ENCODE measurements at places on chromosomes 13 and 19.

GRCh38 chr13:35475212-35475959 is 1.1 kb downstream of the MAB21L1 start:
- peak; percentile 8 for DNase-seq

DNA sequence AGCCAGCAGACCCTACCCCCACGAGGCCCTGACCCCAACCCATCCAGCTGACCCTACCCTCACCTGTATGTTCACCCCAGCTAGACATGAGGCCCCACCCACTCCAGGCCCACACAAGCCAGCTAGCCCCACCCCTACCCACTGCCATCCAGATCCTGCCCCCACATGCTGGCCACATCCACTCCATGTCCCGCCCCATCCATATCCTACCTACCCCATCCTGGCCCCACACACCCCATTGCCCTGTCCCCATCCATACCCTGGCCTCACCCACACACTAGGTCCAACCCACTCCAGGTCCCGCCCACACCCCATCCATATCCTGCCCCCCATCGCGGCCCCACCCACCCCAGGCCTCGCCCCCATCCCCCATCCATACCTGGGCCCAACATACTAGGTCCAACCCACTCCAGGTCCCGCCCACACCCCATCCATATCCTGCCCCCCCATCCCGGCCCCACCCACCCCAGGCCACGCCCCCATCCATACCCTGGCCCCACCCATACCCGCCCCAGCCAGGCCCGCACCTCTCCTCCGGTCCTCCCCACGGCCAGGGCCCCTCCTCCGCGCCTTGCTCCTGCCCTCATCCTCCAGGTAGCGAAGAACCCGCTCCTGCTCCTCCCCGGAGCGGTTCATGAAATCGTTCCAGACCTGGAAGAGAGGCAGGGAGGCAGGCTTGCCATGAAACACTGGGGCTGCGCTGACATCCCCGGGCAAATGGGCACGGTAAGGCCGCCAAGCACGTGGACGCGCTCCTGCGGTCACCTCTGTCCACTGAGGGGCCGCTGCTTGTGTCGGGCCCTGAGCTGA is 7.2 kb downstream of the RNU6-9 start:
- DNase-seq = no peak

GRCh38 chr19:3167533-3168272 is 10.9 kb upstream of the S1PR4 start:
- DNase-seq = no peak

DNA sequence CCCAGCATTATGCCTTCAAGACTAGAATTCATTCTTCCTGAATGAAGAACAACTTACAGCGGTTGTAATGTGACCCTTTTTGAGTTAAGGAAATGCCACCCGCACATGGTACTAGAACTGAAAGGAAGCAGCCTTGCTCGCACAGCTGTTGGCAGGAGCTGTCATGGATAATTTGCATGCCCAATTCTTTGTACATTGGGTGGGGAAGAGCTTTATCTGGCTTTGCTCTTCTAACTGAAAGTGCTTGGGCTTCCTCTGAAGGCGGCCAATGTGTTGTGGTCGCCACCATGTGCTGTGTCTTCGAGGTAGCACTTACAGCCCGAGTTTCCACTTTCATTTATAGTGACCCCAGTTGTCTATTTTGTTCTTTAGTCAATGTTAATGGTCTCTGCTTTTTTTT is 3.4 kb downstream of the CCNE1 start:
- peak; percentile 46 for DNase-seq

GRCh38 chr13:85266771-85267170 is 532.4 kb downstream of the SLITRK6 start:
- no peak for DNase-seq

DNA sequence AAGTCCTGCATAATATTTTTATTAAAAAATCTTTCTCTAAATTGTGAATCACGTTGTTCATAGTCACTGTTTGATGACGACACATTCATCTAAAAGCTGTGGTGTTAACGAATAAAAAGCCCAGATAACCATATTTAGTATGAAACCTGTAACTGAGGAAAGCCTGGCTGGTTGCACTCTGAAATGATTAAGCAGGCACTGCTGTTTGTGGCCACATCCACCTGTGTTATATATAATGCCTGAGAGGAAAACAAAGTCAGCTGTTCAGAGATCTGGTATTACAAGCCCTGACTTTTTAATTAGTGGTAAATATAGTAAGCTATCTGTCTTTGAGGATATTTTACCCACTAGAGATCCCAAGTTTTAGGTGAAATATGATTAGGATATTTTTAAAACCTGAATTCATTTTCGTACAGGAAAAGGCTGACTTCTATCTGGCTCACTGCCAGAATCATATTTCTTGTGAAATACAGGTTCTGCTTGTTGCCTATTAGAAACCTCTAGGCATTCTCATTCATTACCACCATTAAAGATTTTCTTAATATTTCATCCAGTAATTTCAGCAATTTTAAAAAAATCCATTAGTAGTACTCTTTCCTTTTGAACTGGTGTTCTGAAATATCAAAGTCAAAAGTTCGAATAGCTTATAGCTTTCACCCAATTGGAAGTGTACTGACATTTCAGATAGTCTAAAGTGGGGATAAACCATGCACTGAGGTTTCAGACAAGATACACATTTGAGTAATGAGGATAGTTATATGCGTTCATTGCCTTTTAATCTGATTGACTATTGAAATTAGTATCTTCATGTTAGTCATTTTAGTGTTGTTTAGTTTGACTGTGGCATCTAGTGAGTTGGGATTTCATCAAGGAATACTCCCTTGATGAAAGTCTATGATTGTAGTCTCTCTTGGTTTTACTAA is 79.7 kb downstream of the LMO7 start:
- DNase-seq = no peak

- DNase-seq = no peak
Observed at GRCh38 chr13:24698686-24699085, 18.5 kb downstream of the ATP12A start.

DNA sequence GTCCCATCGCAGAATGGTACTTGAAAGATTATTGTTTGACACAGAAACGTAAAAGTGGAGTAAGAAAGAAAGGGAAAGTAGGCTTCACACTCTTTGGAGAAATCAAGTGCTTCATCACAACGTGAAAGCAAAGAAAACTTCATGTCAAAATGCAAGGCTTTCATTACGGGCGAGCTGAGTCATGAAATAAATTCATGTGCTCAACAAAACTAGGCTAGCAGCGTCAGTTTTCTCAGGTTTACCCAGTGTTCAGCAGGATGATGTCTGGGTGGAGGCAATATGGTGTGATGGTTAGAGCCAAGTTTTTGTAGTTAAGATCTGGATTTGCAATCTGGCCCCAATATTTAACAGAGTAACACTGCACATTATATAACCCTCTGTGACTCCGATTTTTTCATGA is 128.0 kb downstream of the TRPC4 start:
- no peak for DNase-seq

Data from transverse colon (tissue), 4 donors.